ENCODE measurements at places on chromosomes 11 and 22. TPM values are rescaled to one million over a fixed set of nuclear protein-coding genes. Genes with fewer than 3 reads are reported as not detected.

The APOA4 gene
- not detected for total RNA-seq

The MIF gene
- 213 TPM for total RNA-seq

The HBE1 gene
- total RNA-seq: not detected

The ANGPTL5 gene
- not detected for total RNA-seq
